A673 (cell line): ENCODE measurements at places on chromosomes 4 and X.

DNA sequence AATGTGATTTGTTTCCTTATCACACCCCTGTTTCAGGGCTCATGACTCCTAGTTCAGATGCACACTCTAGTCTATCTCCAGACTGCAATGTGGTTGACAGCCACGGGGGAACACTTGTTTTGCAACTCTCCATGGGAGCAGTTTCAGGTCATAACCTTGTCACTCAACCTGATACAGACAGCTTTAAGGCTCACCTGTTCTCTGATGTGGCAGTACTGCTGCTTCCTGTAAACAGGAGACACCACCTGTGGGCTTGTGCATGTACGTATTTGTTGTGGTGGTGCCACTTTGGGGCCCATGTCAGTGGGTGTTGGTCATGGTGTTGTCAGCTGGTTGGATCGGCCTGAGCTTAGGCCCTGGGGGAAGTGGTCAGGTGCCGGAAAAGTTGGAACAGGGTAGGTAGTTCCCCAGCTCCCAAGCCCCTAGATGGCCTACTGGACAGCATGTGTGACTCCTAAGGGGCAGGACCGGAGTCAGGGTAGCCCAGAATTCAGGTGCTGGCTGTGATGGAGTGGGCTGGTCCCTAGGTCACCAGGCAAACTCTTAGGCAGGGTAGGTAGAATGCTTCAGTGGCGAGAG, 46.2 kb downstream of the FAM9B start:
- no peak for DNase-seq

DNA sequence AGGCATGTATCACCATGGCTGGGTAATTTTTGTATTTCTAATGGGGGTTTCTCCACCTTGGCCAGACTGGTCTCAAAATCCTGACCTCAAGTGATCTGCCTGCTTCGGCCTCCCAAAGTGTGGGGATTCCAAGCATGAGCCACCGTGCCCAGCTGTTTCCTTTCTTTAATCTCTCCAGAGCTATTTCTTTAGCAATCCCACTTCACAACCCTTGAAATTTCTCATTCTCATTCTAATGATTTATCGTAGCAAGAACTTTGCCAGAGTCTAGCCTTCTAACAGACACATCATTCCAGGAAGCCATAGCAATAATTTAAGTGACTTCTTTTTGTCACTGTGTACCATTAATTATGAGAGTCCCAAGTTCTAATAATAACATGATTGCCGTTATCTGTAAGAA, 68.6 kb downstream of the RXFP1 start:
- peak; percentile 14 for DNase-seq

GRCh38 chr4:47483745-47484144, 1.3 kb upstream of the ATP10D start:
- DNase-seq: no peak

DNA sequence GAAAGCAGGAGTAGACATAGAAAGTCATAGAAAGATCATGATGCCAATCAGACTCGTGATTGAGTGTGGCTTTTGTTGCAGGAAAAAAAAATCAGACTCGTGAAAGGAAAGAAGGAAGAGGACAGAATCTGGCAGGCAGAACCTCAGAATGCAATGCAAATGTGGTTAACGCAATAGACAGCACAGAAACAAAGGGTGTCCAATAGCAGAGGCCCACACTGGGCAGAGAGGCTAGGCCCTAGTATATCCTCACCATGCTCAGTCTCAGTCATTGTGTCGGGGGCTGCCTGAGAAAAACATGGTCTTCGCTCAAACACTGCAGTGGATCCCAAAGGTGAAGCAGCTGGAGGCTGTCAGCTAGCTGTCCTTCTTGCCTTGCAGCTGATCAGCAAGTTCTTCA, 102.8 kb upstream of the MAOA start:
- no peak for DNase-seq

DNA sequence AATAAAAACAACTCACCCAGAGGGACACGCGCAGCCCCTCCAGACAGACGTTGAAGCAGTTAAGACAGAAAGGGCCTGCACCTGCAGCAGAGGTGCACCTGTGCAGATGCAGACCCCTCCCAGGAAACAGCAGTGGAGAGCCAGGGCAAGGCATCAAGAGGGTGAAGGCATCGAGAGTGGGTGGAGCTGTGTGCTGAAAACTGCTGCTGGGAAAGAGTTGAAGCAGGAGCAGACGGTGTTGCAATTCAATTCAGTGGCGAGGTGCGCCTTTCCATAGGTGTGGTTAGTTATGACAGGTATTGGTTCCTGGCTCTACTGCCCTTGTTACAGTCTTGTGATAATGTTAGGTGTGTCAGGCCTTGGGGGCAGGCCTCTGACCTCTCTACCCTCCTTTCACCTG, 16.7 kb downstream of the LETM1 start:
- no peak for DNase-seq

GRCh38 chr4:25297528-25298242, 14.9 kb upstream of the ZCCHC4 start:
- DNase-seq: no peak

DNA sequence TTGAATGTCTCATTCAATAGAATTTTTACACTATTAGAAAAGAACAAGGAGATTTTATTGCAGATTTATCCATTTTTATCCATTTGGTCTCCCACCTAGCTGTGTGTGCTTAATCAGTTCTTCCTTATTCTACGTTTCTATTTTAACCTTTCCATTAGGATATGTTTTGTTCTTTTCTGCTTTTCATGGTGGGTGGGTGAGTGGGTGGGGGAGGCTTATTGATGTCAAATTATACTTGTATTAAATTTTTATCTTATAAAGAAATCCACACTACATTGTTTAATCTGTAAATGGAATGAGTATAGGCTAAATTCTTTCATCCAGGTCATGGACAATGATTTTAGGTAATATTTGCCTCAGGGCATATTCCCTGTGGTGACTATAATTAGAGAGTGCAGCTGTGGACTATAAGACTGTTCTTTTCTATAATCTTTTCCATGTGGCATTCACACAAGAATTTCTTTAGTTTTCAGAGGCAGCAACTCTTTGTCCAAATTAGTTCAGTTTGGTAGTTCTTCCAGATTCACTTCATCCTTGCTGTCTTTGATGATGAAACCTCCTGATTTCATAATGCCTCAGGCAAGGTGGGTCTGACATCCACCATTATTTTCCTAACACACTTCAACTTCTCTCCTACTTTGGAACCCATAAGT, 2451.8 kb downstream of the PCDH7 start:
- DNase-seq: no peak

- no peak for DNase-seq
Measured at GRCh38 chrX:54926978-54927377, 6.4 kb downstream of the TRO start.

DNA sequence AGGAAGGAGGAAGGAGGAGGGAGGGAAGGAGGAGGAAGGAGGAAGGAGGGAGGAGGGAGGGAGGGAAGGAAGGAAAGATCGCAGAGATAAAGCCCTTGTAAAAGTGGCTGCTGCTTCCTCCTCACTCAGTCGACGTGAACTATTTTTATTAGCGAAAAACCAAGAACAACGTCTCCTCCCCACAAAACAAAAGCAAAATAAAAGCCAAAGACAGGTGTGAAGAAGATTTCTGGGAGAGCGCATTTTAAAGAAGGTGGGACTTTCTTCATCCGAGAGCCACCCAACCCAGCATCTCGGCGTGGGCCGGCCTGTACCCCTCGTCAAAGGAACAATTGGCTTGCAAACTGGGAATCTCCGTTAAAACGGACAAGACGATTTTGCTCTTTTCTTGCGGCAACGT, 40.7 kb upstream of the ASMTL start:
- DNase-seq: no peak

DNA sequence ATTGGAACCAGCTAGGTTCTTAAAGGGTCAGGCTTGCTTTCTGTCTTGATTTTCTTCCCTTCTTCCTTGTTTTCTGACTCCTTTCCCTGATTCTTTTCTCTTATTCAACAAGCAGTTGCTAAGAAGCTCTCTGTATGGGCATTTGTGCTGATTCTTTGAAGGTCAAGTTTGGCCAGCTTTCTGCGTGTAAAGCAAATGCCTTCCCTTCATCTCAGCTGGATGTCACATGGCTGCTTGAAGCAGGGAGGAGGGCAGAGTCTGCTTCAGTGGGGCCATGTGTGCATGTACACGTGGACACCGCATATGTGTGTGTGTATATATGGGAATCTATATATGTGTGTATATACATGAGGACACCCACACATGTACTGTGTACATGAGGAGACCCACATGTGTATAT, 139.9 kb upstream of the ATP6AP2 start:
- DNase-seq: no peak

GRCh38 chr4:48247142-48247877, 22.3 kb downstream of the TEC start:
- DNase-seq: no peak

GRCh38 chrX:154815274-154815818, 10.1 kb upstream of the MPP1 start:
- DNase-seq: no peak

DNA sequence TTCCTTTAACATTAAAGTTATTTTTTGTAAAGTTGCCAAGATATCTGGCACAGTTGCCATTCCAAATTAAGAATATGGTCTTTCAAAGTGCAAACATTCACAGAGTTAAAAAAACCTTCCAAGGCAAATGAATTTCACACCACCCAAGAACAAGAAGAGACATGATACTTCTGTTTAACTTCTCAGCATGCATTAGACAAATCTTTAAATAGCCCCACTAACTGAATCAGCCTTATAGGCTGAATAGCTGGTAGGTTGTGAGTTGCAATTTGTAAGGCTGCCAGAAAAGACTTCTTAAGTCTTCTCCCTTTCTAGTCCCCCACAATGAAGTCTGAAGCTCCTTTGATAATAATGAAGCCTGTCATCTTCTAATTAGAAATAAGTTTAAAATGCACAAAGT, 95.6 kb downstream of the MAPK10 start:
- peak; percentile 7 for DNase-seq

DNA sequence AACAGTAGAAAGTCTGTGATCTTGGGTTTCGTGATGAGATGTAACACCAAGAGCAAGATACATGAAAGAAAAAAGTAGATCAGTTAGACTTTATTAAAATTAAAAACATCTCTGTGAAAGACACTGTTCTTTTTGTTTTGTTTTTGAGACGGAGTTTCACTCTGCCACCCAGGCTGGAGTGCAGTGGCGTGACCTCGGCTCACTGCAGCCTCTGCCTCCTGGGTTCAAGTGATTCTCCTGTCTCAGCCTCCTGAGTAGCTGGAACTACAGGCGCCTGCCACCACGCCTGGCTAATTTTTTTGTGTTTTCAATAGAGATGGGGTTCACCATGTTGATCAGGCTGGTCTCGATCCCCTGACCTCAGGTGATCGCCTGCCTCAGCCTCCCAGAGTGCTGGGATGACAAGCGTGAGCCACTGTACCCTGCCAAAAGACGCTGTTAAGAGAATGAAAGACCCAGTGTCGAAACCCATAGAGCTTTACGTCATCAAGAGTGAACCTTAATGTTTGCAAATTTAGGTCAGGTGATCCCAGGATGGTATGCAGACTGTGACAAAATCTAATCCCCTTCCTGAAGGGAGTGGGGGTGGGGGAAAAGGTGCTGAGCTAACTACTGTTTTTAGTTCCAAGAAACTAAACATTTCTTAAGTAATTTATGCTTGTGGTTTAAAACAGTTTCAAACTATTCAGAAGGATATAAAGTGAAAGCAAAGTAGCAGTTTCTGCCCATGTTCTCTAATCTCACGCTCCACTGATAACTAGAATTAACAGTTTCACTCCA, 8.0 kb downstream of the OFD1 start:
- no peak for DNase-seq

DNA sequence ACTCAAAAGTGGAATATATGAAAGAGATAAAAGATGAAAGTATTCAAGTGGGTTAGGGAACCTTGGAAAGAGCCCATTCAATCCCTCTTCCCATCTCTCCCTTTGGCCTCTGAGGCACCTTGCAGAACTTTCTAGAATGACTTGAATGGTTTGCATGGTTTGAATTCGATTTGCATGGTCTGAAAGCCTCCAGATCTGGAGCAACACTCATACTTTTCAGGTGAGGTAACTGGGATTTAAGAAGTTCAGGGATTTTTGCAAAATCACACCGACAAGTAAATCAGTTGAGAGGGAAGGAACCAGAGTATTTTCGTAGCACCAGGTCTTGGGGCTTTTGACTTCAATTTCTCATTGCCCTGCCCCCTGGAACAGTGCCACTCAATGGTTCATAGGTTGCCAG, 476.0 kb upstream of the FTHL17 start:
- no peak for DNase-seq

GRCh38 chr4:141637565-141637964, 1.2 kb downstream of the IL15 start:
- no peak for DNase-seq

DNA sequence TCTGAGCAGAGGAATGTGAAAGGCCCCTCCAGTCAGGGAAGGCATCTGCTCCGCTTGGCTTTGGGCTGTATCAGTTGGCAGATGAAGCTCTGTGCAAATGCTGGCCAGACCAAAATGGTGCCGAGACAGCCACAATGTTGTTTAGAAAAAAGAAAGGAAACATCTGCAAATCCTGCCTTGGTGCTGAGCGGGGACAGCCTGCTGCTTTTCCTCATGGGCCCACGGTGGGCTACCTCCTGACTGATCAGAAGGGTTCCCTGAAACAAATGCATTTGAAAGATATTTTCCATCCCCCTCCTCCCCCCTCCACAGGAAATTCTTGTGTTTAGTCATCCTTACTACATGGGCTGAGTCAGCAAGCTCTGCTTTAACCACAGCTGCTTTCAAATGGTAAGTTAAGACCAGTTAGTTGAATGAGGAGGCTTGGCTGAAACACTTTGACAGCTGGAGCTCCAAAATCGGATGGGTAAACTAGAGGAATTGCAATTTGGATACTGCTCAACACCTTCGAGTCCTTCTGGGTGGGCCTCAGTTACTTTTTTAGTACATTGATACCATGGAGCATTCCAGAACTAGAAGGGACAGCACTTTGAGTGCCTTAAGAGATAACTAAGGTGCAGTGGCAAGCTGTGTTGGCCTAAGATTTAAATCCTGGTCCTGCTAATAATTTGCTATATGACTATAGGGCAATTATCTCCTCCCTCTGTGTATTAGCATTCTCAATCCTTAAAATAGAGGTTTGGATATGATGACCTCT, 36.0 kb downstream of the PLAC1 start:
- DNase-seq: peak; percentile 79
